Stimulated activated CD8-positive, alpha-beta memory T cell treated with anti-CD3 and anti-CD28 coated beads, Interleukin-4, amount 100 ng/mL, for 1 hour (primary cell): ENCODE measurements at places on chromosomes 6 and 20.

DNA sequence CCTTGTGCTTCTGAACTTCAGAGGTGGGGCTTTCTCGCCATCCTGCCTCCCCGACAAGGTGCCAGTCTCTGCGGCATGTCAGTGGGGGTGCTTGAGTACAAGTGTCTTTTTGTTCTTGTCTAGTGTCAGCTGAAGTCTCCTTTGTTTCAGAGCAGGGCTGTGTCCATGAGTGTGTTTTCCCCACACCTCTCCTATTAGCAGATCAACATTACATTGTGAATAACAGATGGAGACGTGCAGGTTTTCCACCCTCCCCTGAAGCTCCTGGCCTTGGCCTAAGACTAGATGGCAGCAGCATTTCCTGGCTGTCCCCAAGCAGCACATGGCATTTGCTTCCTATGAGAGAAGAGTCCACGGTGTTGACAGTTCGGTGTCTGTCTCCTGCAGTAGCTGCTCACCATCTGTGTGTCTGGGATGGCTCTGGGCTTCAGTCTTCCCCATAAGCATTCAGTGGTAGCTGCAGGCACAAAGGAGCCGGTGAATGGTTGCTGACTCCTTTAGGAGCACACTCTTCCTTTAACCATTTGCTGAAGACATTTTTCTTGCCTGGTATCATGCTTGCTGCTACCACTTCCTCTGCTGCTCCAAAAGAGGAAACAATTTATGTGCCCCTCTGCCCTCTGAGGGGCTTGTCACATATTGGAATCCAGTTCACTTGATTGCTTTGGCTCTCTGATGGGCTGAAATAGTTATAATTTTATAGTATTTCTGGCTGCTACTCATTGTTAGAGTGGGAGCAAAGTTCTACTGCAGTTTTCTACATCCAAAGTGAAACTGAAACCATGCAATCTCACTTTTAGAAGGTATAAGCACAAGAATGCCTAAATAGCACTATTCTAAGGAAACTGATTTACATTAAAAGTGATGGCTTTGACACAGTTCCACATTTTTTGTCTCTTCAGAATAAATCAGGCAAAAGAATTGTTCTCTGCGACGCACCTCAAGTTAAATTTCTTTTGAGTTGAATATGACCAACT is 913.0 kb downstream of the C6orf118 start:
- no peak for DNase-seq

GRCh38 chr6:166785131-166785530 is 158.1 kb upstream of the RPS6KA2 start:
- DNase-seq = no peak

DNA sequence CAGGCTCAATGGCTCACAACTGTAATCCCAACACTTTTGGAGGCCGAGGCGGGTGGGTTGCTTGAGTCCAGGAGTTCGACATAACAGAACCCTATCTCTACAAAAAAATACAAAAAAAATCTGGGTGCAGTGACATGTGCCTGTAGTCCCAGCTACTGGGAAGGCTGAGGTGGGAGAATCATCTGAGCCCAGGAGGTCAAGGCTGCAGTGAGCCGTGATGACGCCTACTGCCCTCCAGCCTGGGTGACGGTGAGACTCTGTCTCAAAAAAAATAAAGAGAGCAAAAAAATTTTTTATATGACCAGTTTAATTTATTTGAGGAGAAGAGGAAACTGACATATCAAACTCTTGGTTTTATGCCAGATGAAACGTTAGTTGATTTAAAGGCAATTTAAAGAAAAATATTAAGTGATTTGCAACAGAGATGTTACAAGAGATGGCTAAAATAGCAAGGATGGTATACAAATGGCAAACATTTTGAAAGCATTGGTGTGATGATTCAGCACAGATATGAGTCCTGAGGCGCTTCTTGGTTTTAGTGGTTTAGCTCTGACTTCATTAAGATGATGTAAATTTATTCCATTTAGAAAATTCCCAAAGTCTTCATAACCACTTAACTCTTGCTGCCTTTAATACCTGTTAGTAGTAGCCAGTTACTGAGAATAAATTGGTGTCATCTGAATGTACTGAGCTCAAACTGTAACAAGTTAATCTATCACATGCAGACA is 17.7 kb downstream of the GTF2H5 start:
- no peak for DNase-seq

DNA sequence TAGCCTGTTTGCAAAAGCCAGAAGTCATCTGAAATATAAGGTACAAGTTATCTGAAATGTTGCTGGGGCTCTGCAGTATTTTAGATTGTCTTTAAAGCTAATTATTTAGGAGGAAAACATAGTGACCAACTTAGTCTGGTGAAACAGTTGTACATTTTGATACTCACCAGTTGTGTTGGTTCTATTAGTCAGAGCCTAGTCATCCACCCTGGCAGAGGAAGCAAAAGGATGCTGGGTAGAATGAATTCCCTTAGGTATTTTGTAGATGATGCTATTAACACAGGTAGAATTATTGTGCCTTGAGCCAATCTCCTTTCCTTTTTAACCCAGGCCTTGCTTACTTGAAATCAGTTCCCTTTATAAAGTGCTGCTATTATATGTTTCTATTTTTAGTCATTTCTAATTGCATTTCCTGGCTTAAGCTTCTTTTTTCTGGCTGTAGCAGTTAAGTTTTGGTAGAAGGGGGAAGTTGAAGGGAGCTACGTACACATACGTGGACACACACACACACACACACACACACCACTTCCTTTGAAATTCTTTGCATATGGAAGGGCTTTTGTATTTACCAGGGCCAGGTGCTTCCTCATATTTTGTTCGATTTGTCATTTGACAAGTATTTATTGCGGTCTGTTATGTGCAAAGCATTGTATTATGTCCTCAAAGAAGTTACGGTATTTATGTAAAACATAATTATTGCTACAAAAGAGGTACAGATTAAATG is 82.4 kb downstream of the RTN4IP1 start:
- DNase-seq = no peak

DNA sequence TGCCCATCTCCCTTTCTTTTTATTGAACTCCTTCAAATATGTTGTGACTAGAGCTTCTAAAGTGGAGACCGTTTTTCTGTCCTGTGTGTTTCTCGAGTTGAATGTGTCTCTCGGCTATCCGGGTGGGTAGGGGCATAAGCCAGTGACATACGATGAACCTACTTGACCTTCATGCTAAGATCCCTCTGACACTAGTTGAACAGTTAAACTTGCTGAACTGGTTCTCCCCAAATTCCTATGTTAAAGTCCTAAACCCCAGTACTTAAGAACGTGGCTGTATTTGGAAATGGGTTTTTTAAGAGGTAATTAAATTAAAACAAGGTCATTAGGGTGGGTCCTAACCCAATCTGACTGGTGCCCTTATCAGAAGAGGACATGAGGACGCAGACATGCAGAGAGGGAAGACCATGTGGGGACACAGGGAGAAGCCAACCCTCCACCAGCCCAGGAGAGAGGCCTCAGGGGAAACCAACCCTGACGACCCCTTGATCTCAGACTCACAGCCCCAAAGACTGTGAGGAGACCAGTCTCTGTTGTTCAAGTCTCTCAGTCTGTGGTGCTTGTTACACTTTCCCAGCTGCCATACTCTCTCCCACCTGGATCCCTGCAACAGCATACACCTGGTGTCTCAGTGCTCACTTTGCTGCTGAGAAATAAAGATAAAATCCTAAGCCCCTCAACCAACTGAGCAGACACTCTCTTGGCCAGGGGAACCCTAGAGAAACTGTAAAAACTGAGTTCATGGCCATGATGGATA is 208.4 kb downstream of the MYLK4 start:
- DNase-seq = no peak

- peak; percentile 96 for DNase-seq
Measured at GRCh38 chr20:18507218-18508191, at the start of gene SEC23B. SEC23B (plus strand) TSS chr20:18507940; CDS start chr20:18510836, 2,896 bp downstream.

DNA sequence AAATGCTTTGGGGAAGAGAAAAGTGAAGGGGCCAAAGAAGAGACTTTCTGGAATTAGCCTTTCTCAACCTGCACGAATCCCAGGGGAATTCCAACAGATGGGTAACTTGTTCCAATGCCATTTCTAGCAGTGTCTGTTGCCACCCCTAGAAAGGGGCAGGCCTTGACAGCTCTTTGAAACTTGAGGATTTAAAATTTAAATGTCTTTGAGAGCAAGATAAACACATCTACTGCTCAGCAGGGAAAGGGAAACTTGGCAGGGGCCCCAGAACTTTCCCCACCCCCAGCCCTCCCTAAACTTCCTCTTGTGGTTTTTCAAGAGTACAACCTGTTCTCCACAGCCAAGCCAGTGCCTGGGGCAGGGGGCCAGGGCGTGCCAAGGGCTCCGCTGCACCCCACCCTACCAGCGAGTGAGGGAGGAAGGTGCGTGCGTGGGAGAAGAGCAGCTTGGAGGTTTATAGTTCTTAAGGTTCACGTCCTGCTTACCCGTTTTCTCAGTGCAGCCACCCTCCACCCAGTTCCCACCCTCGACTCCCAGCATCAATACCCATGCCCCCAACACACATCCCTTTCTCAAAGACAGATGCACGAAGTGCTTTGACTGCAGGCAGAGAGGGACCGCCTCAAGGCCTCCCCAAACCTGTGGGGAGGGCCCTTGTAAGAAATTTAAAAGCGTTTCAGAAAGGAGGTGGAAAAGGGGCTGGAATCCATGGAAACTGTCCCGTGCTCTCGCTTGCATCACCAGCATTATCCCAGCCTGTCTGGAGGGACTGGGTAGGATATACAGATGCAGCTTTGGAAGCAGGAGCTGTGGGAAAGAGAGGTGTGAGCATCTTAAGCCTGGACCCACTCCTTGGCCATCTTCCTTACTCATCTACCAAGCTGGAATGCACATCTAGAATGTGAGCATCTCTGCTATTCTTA is 4.5 kb upstream of the TAF8 start:
- no peak for DNase-seq

- no peak for DNase-seq
Measured at GRCh38 chr6:51429017-51429712, 610.5 kb downstream of the TFAP2B start.

GRCh38 chr6:52415917-52416628 is 4.1 kb upstream of the EFHC1 start:
- DNase-seq = no peak

- peak; percentile 9 for DNase-seq
Measured at GRCh38 chr20:58233881-58234528, 5.6 kb upstream of the ANKRD60 start.

DNA sequence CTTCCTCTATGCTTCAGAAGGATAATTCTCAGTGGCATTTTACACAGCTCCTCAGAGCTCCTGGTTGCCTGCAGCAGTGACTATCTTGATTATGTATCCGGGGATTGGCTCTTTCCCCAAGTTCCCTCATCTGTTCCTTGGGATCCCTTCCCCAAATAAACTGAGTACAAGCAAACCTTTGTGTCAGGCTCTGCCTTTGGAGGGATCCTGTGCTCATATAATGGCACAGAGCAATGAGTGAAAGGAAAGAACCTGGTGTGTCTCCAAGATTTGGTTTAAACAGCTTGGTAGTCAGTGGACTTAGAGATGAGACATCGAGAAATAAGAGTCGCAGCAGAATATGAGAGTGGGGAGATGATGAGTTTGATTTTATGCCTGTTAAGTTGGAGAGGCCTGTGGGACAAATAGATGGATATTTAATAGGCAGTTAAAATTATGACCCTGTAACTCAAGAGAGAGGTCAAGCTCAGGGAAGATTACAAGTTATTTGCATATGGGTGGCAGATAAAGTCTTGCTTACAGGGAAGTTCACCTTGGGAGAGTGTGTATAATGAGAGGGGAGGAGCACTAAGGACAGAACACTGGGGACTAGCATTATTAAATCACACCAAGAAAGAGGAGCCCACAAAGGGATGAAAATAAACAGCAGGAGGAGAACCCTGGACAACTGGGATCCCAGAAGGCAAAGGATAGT is 44.1 kb upstream of the GCLC start:
- DNase-seq = no peak

- no peak for DNase-seq
Measured at GRCh38 chr6:127383988-127384387, 40.6 kb upstream of the ECHDC1 start.

DNA sequence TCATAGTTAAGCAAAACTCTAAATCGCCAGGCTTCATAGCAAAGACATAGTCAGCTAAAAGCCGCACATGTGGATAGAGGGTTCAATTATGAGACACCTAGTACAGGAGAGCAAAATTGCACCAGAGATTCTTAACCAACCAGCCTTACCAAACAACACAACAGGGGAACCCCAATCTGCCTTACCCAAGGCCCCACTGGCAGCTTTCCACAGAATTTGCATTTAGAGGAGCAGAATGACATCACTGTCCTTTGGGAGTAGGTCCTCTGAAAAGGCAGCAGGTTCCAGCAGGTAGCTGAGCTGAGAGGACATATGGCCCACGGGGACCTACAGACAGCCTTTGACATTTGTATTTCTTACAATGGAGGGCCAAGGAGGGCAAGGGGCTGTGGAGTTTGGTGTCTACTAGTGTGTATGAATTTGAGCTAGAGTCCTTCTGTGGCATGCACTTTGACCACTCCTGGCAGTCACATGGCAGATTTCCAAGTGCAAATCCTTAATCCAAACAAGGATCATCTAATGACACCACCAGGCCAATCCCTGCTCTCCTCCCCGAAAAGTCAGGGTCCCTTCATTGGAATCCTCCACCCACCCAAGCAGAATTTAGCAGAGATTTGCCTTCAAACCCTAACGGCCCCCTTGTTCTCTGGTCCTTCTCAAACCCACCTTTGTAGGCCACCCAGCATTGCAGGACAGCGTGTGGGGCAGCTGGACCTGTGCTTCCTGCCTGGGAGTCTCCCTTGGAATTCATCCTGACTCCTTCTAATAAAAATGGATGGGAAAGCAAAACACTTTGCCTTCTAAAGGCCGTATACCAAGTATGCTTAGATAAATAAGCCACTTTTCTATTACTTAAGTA is 171.2 kb upstream of the SUPT3H start:
- DNase-seq = no peak

- DNase-seq = no peak
Measured at GRCh38 chr6:93727447-93727846, 308.1 kb upstream of the EPHA7 start.

DNA sequence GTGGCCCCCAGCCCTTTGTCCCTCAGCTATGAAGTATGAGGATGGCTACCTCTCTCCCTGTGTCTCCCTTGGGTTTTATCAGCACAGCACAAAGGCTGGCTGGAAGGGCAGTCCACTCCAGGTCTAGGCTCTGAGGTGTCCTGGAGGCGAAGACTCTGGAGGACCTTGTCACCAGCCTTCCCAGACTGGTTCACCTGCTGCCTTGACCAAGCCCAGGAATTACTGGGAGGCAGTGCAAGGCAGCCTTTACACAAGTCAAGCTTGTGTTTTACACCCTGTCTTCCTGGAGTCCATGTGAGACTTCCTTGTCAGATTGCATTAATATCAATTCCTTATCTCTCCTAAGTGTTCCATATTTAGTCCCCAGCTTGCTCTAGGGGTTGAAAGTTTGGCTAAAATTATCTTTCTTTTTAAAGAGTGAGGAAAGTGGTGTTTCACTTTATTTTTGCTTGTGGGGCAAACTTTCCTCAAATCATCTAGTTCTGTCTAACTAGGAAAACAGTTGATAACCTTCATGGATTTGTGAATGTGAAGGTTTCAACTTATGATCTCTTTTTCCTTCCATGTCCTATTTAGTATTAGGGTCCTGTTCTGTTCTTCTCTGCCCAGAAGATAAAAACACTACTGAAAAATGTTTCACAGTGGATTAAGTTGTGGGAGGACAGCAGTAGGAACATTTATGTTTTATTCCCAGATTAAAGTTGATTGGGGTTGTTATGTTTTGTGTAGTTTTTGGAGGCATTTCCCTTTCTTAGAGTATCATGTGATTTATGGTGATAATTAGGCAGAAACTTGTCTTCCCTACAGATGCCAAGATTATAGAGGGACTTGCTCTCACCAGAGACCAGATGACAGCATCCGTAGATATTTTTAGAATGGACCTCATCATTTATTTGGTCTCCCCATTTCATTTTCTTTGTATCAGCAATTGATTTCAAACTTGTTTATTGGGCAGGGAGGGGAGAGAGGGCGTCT is 114.8 kb downstream of the FOXO3 start:
- no peak for DNase-seq

- no peak for DNase-seq
Measured at GRCh38 chr20:38346247-38346651, at the start of gene LBP. LBP (plus strand) TSS chr20:38346482; CDS start chr20:38346517, 35 bp downstream.
